Karpas-422 (cell line): ENCODE measurements at places on chromosomes 16 and 17. TPM values are rescaled to one million over a fixed set of nuclear protein-coding genes. Genes with fewer than 3 reads are reported as not detected.

PVALEF gene
- total RNA-seq: not detected in 2 replicates

GRCh38 chr17:7183433-7184090 is 4.4 kb upstream of the ASGR1 start:
- H3K27ac ChIP-seq: no peak overlapping the region
- H3K4me1 ChIP-seq: no peaks in the 10 kb centered on the region
- no peak for DNase-seq
- H3K4me3 ChIP-seq: no peak overlapping the region
- H3K36me3 ChIP-seq: no peaks in the 10 kb centered on the region
- no peaks in the 10 kb centered on the region for H3K27me3 ChIP-seq

GRCh38 chr17:21019976-21020586 is 22.7 kb downstream of the USP22 start:
- no peaks in the 10 kb centered on the region for H3K27me3 ChIP-seq
- peaks cover 83% of the 10 kb centered on the region for H3K36me3 ChIP-seq
- no peak overlapping the region for H3K4me3 ChIP-seq
- H3K4me1 ChIP-seq: peaks cover 15% of the 10 kb centered on the region

SMG6 gene
- total RNA-seq: 10.2 and 12.0 TPM in 2 replicates

- H3K4me3 ChIP-seq: no peak overlapping the region
- no peak overlapping the region for H3K27ac ChIP-seq
These were observed 42.3 kb upstream of the NKD1 start for GRCh38 chr16:50505714-50506542.

- no peaks in the 10 kb centered on the region for H3K4me1 ChIP-seq
- no peaks in the 10 kb centered on the region for H3K27me3 ChIP-seq
- H3K4me3 ChIP-seq: no peak overlapping the region
- DNase-seq: no peak
- no peak overlapping the region for H3K27ac ChIP-seq
These were observed 78.0 kb downstream of the RAP1GAP2 start for GRCh38 chr17:2874189-2874686.

DNA sequence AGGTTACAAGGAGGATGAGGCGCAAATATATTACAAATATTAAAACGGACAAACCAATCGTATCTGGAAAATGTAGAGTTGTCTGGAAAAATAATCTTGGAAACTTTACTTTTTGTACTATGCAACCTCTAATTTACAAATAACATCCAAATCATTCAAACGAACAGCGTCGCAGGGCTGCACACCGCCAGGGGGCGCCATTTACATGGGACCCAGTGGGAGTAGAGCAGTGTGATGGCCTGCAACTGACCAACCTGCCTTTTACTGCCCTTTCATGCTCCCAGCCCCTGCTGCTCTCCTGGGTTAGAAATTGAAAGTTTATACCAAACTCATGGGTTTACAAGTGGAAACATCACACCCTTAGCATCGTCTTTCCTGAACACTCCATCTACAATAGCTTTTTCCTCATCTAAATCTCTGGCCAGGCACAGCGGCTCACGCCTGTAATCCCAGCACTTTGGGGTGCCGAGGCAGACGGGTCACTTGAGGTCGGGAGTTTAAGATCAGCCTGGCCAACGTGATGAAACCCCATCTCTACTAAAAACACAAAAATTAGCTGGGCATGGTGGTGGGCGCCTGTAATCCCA is 10.0 kb downstream of the PITPNC1 start:
- H3K4me1 ChIP-seq: no peaks in the 10 kb centered on the region
- DNase-seq: peak; percentile 83
- no peak overlapping the region for H3K27ac ChIP-seq
- H3K4me3 ChIP-seq: no peak overlapping the region

ZNF287 gene
- 0.40 and 0.41 TPM in 2 replicates for total RNA-seq

TEKT1 gene
- not detected in 2 replicates for total RNA-seq

- H3K4me3 ChIP-seq: peak overlapping the region; percentile 100
- H3K4me1 ChIP-seq: peaks cover 34% of the 10 kb centered on the region
- H3K27ac ChIP-seq: peak overlapping the region; percentile 69
- H3K27me3 ChIP-seq: no peaks in the 10 kb centered on the region
- H3K36me3 ChIP-seq: peaks cover 24% of the 10 kb centered on the region; the same call in 1 of the 2 replicates
- peak; percentile 65 for DNase-seq
These were observed 591 bp downstream of the DHX38 start for GRCh38 chr16:72094266-72094610.

GRCh38 chr17:78124081-78124835 is 4.3 kb downstream of the TMC6 start:
- peak overlapping the region; percentile 92 for H3K27ac ChIP-seq
- peak overlapping the region; percentile 88 for H3K4me3 ChIP-seq
- peaks cover 15% of the 10 kb centered on the region for H3K36me3 ChIP-seq
- peak; percentile 97 for DNase-seq
- H3K4me1 ChIP-seq: peaks cover 53% of the 10 kb centered on the region

GNAO1 gene
- total RNA-seq: 1.6 and 2.3 TPM in 2 replicates

GRCh38 chr17:8384801-8385378 is 1.9 kb upstream of the RPL26 start:
- peaks cover 24% of the 10 kb centered on the region for H3K4me1 ChIP-seq
- no peak overlapping the region for H3K27ac ChIP-seq
- no peak for DNase-seq

DNA sequence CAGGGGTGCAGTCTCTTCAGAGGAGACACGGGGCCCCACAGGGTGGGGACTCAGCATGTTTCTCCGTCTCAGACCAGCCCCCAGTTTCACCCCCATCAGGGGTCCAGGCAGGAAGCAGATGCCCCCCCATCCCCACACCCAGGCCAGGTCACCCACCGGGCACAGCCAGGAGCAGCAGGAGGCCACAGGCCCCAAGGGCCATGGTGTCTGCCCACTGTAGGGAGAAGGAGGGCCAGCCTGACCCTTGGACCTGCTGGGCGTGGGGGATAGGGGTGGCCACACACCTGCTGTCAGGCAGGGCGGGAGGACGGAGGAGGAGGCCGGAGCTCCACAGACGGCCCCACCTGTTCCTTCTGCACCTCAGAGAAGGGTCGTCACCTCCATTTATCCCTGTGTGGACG is at the start of gene TPSG1:
TSS of gene TPSG1 (minus strand) at position 218 of the 401 bp plus-strand sequence. CDS start at position 202, 16 bp downstream.
- H3K27ac ChIP-seq: no peak within 1 kb of the TSS
- H3K4me3 ChIP-seq: no peak within 1 kb of the TSS
- H3K27me3 ChIP-seq: no peaks in the 10 kb centered on the region
- no peaks in the 10 kb centered on the region for H3K4me1 ChIP-seq

- no peaks in the 10 kb centered on the region for H3K27me3 ChIP-seq
- H3K36me3 ChIP-seq: no peaks in the 10 kb centered on the region
- H3K27ac ChIP-seq: no peak overlapping the region
- H3K4me3 ChIP-seq: no peak overlapping the region
- no peak for DNase-seq
These were observed 24.1 kb downstream of the SDR42E1 start for GRCh38 chr16:81987121-81987520.
